Activated naive CD4-positive, alpha-beta T cell (primary cell): ENCODE measurements at places on chromosomes 4 and X.

DNA sequence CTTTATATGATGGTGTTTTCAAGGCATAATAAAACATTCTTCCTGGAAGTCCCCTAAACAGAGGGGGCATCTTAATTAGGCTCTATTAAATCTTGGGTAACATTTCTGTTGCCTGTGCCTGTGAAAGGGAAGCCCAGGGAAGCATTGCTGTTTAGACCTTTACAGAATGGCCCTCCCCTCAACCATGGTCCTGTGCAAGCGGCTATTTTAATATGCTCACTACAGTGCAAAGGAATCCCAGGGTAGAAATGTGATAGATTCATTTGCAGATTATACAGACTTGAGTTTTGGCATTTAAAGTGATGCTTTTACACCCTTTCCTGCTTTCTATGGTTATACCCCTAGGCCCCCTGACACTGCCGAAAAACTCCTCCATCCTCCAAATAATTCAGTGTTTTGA, 65.3 kb downstream of the CLCN5 start:
- DNase-seq, result no peak

DNA sequence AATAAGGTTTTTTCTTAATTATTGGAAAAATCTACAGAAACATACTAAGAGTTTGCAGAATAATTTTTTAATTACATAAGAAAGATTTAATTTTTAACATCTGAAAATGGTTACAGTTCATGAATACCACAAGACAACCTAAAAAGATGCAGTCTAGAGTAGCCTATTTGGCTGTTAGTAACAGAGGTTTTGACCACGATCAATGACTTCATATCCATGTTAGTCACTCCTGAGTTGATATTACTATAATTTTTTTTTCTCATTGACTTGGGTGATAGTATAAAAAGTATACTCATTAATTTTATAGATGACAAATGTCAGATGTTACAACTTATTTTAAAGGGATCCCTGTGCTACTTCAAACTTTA, 272.5 kb downstream of the DCTD start:
- DNase-seq, result no peak

DNA sequence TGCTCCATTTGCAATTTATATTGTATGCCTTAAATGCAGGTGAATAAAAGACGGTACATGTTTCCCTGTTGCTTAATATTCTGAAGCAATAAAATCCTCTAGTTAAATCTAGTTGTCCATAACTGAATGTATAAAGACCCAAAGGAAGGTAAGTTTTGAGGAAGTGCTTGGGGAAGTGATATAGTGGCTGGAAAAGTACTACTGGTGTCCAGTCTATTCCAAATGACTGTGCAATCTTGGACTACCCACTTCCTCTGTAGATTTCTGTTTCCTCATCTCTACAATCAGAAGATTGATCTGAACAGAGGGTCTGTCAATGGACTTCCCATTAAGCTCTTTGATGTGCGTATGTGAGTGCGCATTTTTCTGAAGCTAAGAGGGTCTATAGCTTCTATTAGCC, 17.0 kb downstream of the SNCA start:
- no peak for DNase-seq

DNA sequence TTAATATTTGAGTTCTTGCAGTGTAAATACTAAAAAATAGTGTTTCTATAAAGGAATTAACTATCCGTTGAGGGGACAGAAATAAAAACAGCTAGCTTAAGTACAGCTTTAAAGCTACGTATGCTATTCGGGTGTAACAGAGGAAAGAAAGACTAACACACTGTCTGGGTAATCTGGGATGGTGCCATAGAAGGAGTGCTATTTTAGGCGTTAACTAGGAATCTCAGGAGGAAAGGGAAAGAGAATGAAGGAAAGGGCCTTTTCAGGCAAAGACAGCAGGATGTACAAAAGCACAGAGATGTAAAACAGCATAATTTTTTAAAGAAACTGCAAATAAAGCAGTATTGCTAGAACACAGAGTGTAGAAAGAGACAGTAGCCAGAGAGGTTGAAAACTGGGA, 161.8 kb downstream of the RAP1GDS1 start:
- no peak for DNase-seq

DNA sequence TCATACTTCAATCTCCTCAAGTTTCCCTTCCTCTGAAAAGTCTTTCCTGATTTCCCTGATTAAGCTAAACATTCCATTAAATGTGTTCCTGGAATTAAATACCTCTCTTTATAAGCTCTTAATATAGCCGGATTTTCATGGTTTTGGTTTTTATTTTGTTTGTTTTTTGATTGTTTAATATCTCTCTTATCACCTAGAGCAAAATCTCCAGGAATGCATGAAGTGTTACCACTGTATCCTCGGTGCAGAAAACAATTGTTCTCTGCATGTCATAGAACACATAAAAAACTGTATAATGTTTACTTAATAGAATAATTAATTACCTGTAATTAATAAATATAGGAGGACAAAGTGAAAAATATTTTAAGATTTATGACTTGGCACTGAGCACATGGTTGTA, 86.2 kb downstream of the PCDH18 start:
- DNase-seq, result no peak

- no peak for DNase-seq
Observed at GRCh38 chr4:183144787-183145186, 45.7 kb downstream of the WWC2 start.

DNA sequence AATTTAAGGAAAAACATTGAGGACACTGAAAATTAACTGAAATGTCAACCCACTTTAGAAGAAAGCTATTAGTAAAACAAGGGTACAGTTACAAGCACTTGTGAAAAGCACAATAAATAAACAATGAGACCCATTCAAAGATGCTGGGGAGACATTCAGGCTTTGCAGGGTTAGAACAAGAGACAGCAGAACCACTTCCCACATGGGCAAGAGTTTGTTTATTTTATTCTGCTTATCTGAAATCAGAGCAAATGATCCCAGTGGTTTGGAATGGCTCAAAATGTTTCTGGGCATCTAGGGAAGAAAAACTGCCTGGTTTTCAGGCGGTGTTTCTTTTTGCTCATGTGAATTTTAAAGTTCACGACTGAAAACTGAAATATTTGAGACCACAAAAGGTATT, 42.4 kb downstream of the PPP3CA start:
- DNase-seq, result no peak

- DNase-seq, result no peak
Observed at GRCh38 chrX:40140706-40141499, 43.1 kb upstream of the BCOR start.

DNA sequence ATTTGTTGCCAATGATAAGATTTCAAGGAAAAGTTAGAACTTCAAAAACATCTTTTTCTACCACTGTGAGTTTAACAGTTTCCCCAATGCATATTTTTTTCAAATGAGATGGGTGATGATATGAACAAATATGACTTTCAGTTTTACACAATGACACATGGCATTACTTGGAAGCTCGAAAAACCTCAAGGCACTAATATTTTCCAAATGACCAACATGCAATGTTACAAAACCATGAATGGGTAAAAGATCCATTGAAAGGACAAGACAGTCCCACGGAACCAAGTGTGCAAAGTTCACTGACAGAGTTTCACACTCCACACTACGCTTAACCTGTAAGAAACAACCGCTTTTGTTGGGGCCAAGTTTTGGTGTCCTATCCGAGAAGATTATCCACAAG, 84.5 kb downstream of the CD99L2 start:
- DNase-seq, result no peak

DNA sequence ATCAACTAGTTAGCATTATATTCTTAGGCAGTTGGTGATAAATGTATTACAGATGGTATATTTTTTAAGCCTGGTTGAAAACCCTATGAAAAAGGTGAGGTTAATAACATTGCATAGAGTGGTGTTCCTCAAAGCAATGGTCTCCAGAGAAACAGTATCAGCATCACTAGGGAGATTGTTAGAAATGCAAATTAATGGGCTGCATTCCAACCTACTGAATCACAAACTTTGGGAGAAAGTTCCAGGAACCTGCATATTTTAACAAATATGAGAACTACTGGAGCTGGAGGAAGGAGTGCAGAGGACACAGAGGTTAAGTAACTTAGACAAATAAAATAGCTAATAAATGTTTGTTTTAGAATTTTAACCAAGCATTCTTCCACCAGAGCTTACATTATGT, 166.9 kb upstream of the PCDH10 start:
- no peak for DNase-seq

- no peak for DNase-seq
Observed at GRCh38 chr4:4631150-4631549, 89.3 kb upstream of the STX18 start.

DNA sequence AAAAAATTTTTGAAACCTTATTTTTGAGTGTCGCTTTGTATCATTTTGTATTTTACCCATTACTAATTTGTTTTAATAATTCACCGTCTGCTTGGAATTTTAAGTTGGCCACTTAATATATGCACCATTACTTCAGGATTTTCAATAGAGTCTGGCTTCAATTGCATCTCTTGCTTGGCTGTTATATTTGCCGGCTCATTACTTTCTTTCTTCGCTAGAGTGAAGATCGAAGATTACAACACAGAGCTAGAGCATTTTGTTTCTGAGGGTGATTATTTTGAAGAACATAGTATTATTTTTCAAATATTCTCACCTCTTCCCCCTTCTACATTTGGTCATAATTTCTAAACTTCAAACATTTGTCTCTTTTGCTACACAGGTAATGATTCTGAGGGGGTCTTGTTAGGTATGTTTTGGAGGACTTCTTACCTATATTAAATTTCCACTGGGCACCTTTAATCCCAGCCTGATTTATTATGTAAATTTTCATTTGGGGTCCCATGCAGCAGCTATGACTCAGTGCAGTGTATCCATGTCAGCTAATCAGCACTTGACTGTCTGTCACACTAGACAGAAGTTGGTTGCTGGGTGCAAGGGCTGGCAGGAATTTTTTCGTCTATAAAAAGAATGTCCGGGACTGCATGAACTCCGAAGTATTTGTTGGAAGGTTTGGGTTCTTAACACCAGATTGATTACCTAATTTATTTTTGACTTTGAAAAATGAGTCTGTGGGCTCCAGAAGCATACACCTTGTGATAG, 18.6 kb downstream of the TBC1D1 start:
- DNase-seq, result no peak

- peak; percentile 70 for DNase-seq
Observed at GRCh38 chr4:3480528-3481112, 17.5 kb downstream of the DOK7 start.

GRCh38 chr4:99648321-99648720, 9.3 kb downstream of the C4orf54 start:
- no peak for DNase-seq

GRCh38 chr4:2241410-2242353, at the start of the genes HAUS3 and POLN:
TSS of gene HAUS3 (minus strand) at chr4:2242121. CDS start at chr4:2240946, 1,175 bp downstream.
TSS of gene POLN (minus strand) at chr4:2242121. CDS start at chr4:2229231, 12,890 bp downstream.
- DNase-seq, result peak; percentile 98

DNA sequence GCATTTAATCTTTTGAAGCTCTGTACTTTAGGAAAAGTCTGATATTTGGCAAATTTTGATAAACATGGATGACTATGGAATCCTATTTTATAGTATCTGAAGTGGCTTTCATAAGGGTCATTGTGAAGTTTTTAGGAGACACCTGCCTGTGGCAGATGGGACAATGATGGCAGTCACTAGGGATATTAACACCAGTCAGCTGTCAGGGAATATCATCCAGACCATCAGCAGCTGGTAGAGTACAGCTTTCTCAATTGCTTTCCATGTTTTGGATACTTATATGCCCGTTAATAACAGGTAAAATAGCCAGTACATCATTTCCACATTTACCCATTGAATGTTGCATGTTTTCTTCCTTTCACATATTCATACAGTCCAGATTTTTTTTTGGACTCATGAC, 39.1 kb downstream of the NPNT start:
- DNase-seq, result no peak

DNA sequence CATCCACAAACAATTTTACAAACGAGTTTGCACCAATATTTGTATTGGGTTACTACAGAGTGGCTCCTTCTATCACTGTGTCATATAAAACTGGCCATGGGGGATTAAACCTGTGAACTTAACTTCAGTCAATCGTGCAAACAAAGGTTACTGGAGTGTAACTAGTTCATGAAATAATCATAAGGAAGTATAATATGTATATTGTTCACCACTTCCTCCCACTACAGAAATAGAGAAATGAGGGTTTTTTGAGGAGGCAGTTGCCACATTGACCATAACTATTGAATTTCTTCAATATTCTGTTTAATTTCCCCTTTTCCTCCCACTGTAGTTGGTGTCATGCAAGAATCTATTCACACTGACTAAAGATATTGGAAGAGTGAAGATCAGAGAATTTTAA, at the start of gene GPR82:
Gene GPR82 (plus strand): TSS at position 356 of the 400 bp plus-strand sequence. CDS start 2,846 bp downstream, outside the sequence.
- DNase-seq, result no peak

DNA sequence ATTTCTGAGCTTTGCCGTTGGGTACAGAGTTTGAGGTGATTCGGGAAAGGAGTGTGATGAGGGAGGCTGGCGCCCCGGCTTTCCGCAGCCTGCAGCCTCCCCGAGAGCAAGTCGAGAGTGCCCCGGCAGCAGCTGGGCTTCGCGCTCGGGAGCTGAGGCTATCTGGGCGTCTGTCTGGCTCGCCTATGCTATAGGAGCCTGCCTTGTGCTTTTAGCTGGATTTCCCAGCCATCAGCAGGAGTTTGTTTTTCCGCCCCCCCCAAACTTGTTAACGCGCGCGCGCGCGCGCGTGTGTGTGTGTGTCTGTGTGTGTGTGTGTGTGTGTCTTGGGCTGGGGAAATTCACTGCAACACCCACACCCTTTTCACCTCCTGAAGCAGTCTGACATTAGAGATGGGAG, 765 bp upstream of the DGKK start:
- no peak for DNase-seq

- no peak for DNase-seq
Observed at GRCh38 chr4:164408831-164409230, 345.1 kb upstream of the SMIM31 start.

GRCh38 chr4:188911707-188912106, 772.5 kb downstream of the TRIML1 start:
- DNase-seq, result no peak

DNA sequence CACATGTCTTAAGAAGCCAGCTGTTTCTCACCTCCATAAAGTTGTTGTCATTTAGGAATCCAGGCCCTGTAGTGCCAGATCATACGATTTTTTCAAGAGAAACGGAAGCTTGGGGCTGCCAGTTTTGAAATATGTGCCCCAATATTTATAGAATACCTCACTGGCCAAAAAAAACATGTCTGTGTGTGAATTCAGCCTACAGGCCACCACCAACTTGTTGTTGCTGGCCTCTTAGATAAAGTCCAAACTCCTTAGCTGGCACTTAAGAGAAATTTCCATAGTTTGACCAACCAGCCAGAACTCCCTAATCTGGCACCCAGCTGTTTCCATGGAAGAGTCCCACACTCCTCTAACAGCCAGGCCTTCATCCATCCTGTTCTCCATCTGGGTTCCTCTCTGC, 74.1 kb downstream of the WDR19 start:
- DNase-seq, result no peak

DNA sequence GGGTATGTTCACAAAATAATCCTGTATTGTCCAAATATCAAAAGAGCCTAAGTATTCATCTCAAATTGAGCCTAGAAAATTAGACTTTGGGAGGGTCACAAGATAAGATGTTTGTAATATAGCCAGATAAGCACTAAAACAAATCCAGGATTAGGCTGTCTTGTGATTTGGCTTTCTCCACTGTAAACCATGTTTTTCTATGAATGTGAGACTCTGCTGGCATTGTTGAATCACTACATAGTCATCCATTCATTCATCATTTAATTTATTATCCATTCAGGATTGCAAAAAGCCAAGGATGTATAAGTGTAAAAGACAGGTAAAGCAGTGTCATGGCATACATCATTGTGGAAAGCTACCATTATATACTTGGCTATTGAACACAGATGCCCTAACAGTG, 148.0 kb downstream of the GRID2 start:
- no peak for DNase-seq
